Stimulated activated CD4-positive, alpha-beta T cell treated with anti-CD3 and anti-CD28 coated beads, Interleukin-2, amount 100 ng/mL, for 48 hours (primary cell): ENCODE measurements at places on chromosomes 3 and 15.

GRCh38 chr3:71051893-71052687, 531.4 kb downstream of the FOXP1 start:
- no peak for DNase-seq

GRCh38 chr3:146817704-146818103, 212.6 kb upstream of the PLSCR5 start:
- no peak for DNase-seq

GRCh38 chr3:152818027-152818426, 16.9 kb upstream of the P2RY1 start:
- DNase-seq = no peak

DNA sequence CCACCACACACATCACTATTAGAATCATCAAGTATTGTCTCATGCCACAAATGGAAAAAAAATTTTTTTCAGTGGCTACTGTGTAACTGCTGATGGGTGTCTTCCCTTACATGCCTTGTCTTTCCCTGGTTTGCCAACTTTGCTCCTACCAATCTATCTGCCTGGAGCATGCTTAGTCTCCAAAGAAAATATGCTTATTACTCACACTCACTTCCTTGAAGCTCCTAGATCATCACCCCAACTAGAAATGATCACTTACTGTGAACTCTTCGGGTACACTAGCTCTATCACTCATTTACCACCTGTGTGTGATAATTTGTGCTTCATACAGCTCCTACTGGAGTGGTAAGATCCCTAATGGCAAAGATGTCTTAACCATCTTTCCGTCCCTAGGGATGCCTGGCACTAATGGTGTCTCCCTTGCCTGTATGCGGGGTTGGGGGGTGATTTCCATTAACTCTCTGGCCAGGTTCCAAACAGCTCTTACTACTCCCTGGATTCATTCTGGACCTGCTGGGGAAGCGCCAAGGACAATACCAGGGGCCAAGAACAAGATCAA, 799 bp downstream of the VPS33B start:
- no peak for DNase-seq

DNA sequence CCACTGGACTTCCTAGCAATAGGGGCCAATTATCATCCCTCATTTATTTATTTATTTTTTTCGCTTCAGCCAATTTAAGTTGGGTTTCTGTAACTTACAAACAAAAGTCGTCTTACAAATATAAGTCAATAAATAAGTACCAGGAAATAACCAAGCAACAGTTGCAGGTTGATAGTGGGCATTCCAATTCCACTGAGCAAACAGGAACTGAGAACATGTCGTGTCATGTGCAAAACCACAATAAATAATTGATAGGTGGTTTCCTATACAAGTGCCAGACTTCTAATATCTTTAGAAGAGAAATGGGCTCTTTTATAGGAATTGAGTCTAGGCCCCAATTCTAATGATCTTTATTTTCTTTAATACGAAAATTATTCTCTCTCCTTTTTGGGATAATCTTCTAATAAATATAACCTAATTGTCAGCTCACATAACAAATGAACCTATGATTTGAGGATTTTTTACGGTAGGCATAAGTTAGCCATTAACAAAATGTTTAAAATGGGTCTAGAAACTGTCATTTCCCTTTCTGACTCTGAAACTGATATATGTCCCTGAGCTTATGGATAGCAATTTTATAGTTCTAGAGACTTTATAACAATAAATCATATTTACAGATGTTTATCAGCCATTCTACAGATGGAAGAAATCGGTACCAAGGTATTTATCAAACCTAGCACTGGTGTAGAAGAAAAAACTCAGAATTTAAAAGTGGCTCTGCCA, 571.8 kb downstream of the FOXP1 start:
- no peak for DNase-seq

GRCh38 chr15:44069489-44069888, 125.6 kb downstream of the FRMD5 start:
- DNase-seq = no peak

- DNase-seq = no peak
These were observed 87.8 kb downstream of the NECTIN3 start for GRCh38 chr3:111159391-111159790.

DNA sequence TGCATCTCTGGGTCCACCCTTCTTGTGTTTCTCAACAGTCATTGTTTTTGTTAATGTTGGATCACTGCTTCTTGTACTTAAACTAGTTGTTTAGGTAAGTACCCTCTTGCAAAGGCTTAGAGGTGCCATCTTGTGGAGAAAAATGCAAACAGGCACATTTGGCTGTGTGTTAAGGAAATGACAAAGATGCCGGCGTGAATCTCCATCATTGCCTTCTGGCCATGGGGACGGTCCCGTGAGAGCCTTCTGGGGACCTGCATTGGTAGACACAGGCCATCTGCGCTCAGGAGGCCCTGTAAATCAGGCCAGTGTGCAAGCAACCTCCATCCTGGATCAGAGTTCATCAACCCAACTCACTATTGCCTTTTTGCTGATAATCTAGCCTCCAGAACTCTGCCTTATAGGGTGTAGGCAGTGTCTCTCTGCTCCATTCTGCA, 158.6 kb upstream of the NR2E3 start:
- DNase-seq = peak; percentile 1

DNA sequence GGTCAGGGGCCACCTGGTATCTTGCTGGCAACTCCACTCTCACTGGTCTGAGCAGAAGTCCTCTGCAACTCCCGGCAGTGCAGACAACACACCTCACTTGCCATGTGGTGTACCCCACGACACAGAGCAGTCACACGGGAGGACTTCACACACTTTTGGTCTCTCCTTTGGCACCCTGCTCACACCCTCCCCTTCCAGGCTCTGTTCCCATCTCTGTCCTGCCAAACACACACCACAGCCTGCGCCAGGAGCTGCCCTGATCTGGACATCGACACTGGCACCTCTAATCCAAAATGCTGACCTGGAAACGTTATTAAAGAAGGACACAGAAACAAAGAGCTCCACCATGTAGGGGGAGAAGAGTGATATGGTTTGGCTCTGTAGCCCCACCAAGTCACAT, 57.2 kb downstream of the SLC41A3 start:
- DNase-seq = no peak

DNA sequence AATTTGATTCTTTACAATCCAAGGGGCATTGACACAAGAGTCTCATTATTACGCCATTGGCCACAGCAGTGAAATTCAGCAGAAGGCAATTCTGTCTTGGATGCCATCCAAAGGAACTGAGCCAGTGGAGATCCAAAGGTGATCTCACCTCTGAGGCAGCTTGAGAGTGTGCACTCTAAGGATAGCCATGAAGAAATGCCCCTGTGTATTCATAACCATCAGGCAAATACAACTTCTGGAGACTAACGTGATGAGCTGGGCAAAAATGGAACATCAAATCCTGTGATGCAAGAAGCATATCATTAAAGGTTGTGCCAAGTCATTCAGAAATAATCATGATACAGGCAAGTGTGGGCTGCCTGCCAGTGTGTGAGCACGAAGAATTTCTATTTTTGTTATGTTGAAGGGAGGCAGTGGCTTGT, 41.4 kb downstream of the ROBO2 start:
- no peak for DNase-seq

DNA sequence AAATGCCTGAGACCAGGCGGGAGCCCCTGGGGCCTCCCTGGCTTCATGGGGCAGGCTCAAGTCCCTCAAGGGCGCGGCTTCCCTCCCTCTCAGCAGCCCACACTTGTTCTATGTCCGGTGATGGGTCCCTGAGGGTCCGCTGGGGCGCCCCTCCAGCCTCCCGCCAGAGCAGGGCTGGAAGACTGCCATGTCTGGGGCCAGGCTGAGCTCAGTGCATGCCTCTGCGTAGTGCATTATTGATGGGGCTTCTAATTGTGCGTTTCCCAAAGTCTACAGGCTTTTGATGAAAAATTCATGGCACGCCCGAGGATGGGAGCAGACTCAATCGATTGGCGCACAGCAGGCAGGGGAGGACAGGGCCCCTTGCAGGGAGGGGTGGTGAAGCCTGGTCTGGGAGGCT, 51.3 kb downstream of the CYP11A1 start:
- no peak for DNase-seq
